ENCODE measurements at places on chromosomes 2 and 18.

GRCh38 chr2:217521820-217522219 is 481.0 kb downstream of the TNS1 start:
- DNase-seq, result no peak

DNA sequence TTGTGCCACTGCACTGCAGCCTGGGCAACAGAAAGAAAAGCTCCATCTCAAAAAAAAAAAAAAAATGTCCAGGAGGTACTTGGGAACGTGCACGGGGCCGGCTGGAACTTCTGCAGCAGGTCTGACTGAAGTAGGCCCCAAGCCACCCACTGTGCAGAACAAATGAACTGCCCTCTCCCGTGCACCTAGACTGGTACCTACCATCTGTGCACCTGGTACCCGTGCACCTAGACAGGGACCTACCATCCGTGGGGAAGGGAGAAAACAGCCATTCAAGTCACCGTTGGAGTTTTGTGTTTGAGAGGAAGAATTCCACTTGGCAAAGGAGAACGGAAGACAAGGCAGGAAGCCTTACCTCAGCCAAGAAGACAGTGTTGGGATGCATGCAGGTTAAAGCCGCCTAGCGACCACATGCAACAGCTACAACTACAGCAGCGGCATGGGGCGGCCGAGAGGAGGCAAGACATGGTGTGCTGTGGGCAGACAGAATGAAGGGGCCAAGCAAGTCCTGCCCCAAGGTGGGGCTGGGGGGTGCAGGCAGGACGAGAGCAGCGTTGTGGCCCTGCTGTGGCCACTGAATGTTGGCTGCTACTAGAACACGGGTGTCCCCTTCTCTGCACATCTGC is 16.1 kb downstream of the ST3GAL5 start:
- no peak for DNase-seq

- DNase-seq, result no peak
Observed at GRCh38 chr2:58410549-58410948, 169.4 kb upstream of the FANCL start.

DNA sequence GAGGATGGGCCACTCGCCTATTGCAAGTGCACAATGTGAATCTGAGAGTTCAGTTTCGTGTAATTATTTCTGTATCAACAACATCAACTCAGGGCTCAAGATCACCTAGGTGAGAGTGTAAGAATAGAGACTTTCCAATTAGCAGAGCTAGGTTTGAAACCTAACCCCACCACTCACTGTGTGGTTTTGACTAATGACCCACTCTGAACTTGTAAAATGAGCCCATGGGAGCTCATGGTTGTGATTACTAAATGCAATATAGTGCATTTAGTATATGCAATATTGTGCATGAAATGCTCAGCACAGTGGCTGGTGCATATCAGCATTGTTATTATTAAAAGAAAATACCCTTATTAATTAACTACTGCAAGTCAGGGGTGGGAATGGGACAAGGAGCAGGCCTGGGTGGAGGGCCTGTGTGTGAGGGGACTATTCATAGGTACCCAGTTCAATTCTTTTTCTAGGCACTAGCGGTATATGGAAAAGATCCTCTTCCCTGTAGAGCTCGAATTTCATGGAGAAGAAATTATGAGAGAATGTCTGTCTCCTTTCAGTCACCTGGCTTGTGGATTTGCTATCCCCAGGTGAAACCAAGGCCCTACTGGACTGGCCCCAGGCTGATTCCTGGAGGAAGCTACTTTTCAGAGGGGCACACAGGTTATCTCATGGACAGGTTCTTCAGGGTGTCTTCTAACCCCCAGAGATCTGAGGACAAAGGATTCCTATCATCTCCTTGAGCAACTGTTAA is 169.5 kb downstream of the GFPT1 start:
- DNase-seq, result no peak

DNA sequence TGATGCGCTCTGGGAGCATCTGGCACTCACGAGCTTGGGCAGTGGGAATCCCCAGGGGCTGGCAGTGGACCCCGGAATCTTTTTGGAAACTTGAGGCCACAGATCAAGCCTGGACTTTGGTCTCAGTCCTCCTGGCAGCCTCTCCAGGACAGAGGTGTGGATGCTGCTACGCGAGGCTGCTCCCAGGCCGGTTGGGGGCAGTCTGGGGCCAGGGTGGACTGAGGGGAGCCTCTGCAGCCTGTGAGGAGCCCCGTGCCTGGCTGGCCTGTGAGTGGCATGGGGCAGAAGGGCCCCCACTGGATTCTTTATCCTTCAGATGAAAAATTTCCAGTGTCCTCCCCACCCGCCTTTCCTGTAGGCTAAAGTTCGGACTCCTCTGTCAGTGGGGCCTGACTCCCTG is 12.7 kb upstream of the DES start:
- peak; percentile 33 for DNase-seq

DNA sequence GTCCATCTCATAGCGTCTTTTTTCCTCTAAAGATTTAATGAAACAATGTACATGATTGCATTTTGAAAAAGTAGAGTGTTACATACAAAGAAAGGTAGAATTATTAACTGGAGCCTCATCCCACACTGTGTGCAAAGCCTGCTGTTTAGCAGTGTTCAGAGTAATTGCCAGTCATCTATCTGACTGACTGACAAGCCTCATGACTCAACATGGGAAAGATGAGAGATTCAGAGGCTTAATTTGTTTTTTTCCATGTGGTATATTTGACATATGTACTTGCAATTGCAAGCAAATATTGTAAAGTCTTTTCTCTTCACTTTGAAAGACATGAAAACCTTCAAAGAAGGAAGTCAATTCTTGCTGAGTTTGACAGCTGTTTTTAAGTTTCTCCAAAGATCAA is 14.7 kb downstream of the PCARE start:
- no peak for DNase-seq
